ENCODE measurements at places on chromosomes 11 and 22.

DNA sequence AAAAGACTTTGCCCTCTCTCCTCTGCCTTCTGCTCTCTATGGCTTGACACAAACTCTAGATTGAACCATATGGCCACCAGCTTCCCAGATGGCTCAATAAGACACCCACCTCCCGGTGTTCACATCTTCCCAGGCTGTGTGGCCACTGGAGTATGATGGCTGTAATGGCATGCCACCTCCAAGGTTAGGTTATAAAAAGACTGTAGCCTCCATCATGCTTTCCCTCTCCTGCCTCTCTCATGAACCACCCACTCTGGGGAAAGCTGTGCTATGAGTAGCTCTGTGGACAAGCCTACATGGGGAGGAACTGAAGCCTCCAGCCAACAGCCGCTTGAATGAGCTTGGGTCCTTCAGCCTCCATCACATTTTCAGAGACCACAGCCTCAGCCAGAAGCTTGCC lies 479.2 kb downstream of the MIAT start:
- no peak for DNase-seq

GRCh38 chr11:120704256-120704750 lies 192.8 kb downstream of the GRIK4 start:
- DNase-seq: no peak

DNA sequence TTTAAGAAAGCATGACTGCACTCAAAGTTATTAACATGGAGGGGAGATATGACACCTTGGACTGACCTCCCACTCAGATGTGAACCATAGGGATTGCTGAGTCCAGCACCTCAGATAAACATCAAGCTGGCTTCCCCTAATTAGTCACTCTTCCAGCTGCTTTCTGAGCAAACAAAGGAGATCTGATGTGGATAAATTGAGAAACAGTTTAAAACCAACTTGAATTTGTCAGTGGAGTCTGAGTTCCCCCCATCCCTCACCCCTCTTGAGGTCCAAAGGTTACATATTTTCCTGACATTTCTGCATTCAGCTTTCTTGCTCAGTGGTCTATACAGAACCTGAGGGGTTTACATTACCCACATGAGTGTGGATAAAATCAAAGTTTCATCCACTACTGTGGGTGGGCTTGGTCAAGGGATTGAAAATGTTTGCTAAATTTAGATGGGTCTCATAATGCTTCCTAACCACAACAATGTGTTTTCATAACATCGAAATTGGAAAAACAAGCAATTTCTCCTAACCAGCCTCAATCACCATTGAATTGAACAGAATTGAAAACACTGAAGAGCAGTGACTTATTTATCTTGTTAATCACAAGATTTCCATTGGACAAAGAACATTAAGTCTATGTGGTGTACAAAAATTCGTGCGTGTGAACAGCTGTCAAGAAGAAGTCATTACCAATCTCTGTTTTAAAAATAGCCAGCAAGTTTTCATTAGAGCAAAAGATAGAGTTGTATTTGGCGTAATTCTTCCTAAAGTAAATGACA lies 292.3 kb downstream of the METTL15 start:
- DNase-seq: no peak

DNA sequence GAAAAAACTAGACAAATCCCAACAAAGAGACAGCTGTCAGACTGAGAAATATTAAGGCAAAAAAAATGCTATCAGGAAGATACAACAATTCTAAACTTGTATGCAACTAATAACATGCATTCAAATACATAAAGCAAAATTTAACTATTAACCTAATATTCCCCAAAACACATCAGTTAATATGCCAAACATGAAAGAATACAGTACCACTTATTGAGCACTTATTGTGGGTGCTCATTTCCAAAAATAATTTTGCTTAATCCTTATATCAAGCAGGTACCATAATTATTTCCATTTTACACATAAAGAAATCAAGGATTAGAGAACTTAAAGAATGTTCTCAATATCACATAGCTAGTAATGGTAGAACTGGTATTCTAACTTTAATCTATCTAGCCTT lies 67.7 kb upstream of the HMGXB4 start:
- no peak for DNase-seq

All from NCI-H1694 (cell line).